ENCODE measurements at places on chromosomes 16 and 17. TPM values are rescaled to one million over a fixed set of nuclear protein-coding genes. Genes with fewer than 3 reads are reported as not detected.

GRCh38 chr16:54342966-54343365 lies 56.4 kb upstream of the IRX3 start:
- no peak for DNase-seq

- DNase-seq: no peak
These were observed 20.0 kb downstream of the UNC45B start for GRCh38 chr17:35167666-35168065.

DNA sequence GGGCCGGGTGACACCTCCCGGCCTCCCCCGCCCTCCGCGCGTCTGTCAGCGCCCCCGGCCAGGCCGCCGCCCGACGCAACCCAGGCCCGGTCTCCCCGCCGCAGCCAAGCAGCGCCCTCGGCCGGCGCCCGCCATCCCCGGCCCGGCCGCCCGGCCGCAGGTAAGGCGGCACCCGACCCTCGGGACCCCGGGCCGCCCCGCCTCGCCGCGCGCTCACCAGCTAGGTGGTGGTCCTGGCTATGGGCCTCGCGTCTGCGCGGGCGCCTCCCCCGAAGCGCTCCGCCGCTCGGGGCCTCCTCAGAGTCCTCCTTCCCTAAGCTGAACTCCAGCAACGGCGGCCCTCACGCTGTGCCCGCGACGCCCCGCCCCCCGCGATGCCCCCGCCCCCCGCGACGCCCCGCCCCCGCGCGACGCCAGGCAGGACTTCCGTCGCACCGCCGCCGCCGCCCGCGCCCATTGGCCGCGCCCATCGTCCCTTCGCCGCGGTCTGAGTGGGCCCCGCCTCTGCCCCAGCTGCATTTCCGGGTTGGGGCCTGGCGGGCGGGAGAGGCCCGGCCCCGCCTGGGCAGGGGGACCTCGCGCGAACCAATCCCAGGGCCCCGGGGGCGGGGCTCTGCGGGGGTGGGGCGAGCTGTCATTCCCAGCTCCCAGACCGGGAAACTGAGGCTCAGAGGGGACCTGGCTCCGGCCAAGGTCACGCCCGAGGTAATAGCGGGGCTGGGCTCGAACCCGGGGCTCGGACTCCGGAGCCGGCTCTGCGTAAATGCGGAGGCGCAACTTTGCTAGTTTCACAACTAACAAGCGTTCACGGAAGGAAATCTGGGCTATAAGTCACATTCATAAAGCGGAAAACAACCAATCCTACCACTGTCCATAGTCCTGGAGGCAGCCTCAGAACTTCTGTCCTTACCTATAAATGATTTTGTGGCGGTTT lies 9.0 kb upstream of the KCTD5 start:
- DNase-seq: peak; percentile 94

SCRN2 gene
- 35.7 TPM for total RNA-seq

CLEC3A gene
- total RNA-seq: not detected

GRCh38 chr17:81126281-81127132 lies 38.8 kb upstream of the PVALEF start:
- no peak for DNase-seq

DNA sequence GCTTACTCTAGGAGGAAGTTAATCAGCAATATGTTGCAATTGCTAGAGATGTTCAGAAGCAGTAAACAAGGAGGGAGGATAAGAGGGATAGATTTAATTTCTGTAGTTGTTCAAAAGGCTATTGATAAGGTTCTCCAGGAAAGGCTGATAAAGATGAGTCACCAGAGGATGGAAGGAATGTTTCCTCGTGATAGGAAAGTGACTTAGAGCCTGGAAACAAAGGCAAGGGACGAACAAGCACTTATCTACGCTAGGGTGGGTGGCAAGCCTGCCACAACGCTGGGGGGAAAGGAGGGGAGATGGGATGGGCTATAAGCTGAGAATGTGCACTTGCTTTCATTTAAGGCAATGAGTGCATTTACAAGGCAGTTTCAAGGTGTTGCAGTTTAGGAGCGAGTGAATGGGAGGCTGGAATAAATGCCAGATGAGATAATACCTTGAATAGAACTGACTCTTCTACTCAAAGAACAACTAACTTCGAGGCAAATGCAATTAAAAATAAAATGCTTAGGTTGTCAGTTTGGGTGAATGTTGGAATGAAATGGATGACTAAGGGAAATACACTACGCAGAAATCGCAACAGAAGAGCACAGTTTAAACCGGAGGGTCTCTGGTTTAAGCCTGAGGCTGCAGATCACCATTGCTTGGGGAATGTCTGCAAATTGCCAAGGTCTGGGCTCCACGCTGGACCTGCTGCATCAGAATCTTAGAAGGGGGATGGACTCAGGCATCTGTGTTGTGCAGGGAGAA lies 76.0 kb upstream of the RBBP6 start:
- no peak for DNase-seq

GRCh38 chr16:74603848-74604247 lies 3.1 kb downstream of the GLG1 start:
- DNase-seq: no peak

DNA sequence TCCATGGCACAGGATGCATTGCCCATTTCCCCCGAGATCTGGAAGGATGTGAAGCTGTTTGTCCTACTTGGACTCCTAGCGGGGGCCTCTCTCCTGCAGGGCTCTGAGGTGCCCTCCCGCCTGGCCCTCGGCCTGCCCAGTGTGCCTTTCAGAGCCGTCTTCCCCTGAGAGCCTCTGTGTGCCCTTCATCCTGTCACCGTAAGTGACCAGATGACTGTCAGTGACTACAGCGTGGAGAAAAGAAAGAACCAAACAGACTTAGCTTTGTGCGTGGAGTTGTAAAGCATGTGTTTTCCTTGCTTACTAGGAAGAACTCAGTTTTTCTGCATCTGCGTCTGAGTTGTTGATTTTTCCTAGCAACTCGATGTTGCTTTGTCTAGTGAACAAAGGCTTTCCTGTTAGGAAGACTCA lies 56.1 kb downstream of the BANP start:
- no peak for DNase-seq

- DNase-seq: no peak
These were observed 199.4 kb downstream of the AATF start for GRCh38 chr17:37148156-37148555.

GINS2 gene
- 0.89 TPM for total RNA-seq

SLC16A6 gene
- total RNA-seq: 19.4 TPM

DNA sequence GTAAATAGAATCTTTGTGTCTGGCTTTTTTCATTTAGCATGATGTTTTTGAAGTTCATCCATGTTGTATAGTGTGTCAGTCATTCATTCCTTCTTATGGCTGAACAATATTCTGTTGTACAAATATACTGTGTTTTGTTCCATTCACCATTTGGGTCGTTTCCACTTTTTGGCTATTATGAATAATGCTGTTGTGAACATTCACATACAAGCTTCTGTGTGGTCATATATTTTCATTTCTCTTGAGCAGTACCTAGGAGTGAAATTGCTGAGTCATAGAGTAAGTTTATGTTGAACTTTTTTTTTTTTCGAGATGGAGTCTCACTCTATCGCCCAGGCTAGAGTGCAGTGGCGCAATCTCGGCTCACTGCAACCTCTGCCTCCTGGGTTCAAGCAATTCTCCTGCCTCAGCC lies 32.3 kb upstream of the TAOK1 start:
- DNase-seq: no peak

CFAP119 gene
- 4.9 TPM for total RNA-seq

GRCh38 chr17:5508810-5509209 lies 22.4 kb downstream of the MIS12 start:
- no peak for DNase-seq

ATP6V0D1 gene
- 76.0 TPM for total RNA-seq

- DNase-seq: no peak
These were observed 101.3 kb downstream of the HAPSTR1 start for GRCh38 chr16:9192746-9193145.

DNA sequence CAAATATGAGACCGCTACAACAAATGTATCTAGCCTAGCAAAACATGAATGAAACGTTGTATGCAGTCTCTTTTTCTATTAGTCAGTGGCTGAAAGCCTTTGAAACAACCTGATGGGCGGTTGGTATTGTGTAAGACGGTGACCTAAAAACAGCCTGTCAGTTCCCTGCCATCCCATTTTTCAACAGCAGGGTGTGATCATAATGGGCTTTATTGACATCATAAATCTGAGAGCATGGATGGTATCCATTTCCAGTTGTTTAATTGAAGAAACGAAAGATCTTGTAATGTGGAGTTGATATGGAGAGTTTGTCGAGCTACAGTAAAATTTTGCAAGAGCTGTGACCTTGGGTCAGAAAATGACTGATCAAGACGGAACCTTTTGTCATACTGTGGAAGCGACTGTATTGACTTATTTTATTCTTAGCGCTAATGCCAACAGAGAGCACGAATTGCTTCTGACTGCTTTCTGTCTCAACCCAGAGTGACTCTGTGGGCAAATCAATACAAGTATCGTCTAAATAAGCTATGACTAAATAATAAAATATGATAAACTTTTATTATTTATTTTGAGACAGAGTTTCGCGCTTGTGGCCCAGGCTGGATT lies 12.3 kb upstream of the MEIOB start:
- DNase-seq: peak; percentile 31

DNA sequence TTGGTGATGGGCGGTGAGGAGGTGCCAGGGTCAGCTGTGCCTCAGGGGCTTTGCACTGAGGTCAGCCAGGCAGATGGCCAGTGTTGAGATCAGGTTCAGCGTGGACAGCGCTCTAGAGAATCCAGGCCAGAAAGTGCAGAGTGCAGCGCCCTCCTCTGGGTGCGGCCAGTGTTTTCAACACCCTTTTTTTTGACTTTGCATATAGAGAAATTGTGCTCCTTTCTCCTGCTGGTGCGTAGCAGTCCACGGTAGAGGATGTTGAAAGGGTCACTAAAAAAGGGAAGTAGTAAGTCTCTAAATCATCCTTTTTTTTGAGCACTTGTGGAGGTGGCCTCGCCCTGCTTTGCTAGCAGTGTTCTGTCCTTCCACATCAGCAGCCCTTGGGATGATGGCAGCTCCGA lies 53.9 kb downstream of the BANP start:
- no peak for DNase-seq

GRCh38 chr16:85002608-85003007 lies 8.7 kb downstream of the ZDHHC7 start:
- no peak for DNase-seq

ABHD15 gene
- total RNA-seq: 31.7 TPM

TOP2A gene
- 4.6 TPM for total RNA-seq

MYCBPAP gene
- 0.70 TPM for total RNA-seq

IFI35 gene
- total RNA-seq: 59.4 TPM

RNF157 gene
- total RNA-seq: 9.1 TPM

DNA sequence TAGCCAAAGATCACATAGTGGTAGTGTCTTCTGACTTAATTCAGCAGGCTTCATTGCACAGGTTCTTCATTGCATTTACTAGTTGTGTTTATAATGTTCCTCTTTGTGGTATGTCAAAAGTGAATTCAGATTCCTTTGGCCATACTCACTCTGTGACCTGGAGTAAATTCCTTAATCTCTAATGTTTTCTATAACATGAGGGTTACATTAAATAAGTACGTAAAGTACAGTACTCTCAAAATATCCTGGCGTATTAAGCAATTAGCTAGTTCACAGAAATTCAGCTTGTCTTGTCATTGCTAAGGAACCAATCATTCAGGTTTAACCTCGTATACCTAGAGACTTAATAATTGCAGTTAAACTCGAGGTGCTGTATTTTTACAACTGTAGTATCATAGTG lies 4.2 kb downstream of the RPS6KB1 start:
- no peak for DNase-seq

SHCBP1 gene
- 3.6 TPM for total RNA-seq

DNA sequence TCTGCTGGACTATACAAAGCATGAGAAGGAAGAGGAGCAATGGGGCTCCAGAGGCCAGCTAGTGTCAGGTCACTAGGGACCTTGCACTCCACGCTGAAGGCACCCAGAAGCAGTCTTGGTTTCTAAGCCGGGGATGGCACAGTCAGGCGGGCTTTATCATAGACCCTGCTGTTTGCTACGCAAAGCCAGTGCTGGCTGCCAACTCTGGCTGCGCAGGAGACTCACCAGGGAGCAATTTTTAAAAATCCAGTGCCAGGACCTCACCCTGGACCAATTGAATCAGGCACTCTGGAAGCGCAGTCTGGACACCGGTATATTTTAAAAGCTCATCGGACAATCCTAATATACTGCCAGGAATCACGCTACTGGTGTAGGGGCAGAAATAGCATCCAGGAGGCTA lies 368.5 kb upstream of the XYLT1 start:
- DNase-seq: no peak

SDR42E2 gene
- 0.93 TPM for total RNA-seq

- no peak for DNase-seq
These were observed 92.9 kb downstream of the PHKB start for GRCh38 chr16:47553853-47554564.

CHD9NB gene
- total RNA-seq: 0.26 TPM

DNA sequence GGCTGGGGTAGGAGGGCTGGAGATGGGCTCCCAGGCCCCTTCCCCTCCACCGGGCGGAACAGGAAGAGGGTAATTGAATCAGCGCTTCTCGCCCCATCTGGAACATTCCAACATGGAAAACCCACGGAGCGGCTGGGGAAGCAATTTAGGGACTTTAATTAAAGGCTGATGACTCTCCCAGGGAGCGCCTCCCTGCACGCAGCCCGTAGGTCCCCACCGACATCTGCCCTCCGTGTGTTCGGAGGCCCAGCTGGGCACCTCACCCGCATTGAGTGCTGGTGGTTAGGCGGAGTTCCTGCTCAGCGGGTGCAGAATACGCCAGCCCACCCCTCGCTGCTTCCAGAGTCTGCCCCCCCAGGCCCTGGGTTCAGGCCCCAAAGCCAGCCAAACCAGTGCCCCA lies 10.0 kb downstream of the HS3ST6 start:
- DNase-seq: no peak

DNA sequence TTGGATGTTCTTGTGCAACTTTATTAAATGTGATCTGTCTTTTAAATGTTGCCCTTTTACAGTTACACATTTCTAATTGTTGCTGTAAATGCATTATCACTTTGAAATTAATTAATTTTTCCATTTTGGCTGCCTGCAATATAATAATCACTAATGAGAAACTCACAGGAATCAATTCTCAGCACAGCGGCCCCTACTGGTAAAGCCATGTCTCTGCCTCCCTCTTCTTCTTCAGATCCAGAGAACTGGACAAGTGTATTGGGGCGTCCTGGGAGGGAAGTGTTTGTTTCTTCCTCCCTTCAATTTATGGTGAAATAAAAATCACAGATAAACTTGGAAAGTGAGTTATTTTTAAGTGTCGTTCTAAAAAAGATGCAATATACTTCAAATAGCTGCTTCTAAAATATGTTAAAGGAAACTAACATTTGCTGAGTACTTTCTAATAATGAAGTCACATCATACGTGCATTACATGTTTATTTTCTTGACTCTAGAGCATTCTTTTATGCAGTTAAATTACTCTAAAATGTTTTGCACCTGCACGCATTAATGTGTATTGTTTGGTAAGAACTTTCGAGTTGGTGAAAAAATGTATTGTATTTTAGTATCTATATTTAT lies 338.0 kb downstream of the WWOX start:
- DNase-seq: no peak

- no peak for DNase-seq
These were observed 16.0 kb downstream of the NPTX1 start for GRCh38 chr17:80460429-80460834.

- peak; percentile 55 for DNase-seq
These were observed 692 bp upstream of the SOCS1 start for GRCh38 chr16:11256661-11257130.

ARL4D gene
- total RNA-seq: 5.3 TPM

All from natural killer cell (primary cell).